Stimulated activated CD4-positive, alpha-beta T cell treated with anti-CD3 and anti-CD28 coated beads, TNF-alpha, amount 100 ng/mL, for 48 hours (primary cell): ENCODE measurements at places on chromosomes 6 and 20.

GRCh38 chr20:25273046-25273445, 25.2 kb downstream of the PYGB start:
- no peak for DNase-seq

GRCh38 chr20:2507464-2507863, 1.3 kb downstream of the ZNF343 start:
- DNase-seq: no peak

DNA sequence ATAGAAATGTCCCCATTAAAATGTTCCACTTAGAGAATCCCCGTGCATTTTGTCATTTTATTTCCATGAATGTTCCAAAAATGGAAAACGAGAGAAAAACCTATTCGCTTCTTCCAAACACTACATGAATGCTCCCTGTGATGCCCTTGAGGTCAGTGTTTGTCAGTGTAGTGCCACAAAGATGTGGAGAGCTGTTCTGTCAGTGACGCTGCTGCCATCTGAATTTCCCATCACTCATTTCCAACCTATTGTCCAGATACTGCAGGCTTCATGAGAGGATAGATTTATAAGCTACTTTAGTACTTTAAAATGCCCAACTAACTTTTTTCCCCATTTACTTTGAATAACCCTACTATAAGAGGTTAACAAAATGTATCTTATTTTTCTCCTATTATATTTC, 335.8 kb downstream of the CDKAL1 start:
- DNase-seq: no peak

- no peak for DNase-seq
Measured at GRCh38 chr6:47810885-47811284, 29.1 kb downstream of the OPN5 start.

GRCh38 chr6:17957498-17957897, 29.9 kb downstream of the KIF13A start:
- no peak for DNase-seq
